ENCODE measurements at places on chromosomes 7 and 10.

DNA sequence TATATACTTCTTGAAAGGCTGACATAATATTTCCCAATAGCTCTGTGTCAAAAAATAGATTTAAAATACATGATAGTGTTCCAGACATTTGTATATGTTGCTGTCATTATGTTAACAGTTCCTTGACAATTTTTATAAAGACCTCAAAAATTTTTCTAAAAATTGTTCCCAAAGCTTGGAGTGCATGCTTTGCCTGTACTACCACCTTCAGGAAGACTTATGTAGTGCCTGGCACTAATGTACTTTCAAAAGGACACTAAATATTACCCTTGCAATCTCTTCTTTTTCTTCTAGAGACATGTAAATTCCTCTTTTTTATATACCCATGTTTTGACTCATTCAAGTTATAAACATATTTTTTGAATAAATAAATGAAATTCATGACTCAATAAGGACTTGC is 48.0 kb upstream of the SP8 start:
- no peak for DNase-seq

- no peak for DNase-seq
These were observed 14.3 kb downstream of the NOD1 start for GRCh38 chr7:30464231-30464671.

GRCh38 chr7:65980478-65981250 is 1.3 kb downstream of the GUSB start:
- peak; percentile 7 for DNase-seq

DNA sequence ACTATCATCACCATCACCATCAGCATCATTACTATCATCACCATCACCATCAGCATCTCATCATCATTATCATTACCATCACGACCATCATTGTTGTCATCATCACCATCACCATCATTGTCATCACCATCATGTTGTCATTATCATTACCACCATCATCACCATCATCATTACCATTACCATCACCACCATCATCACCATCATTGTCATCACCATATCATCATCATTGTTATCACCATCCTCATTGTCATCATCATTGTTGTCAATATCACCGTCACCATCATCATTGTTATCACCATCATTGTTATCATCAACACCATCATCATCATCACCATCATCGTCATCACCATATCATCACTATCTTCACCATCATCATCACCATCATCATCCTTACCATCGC is 124.3 kb downstream of the PTPRN2 start:
- no peak for DNase-seq

- DNase-seq, result no peak
These were observed 16.5 kb downstream of the CREB3L2 start for GRCh38 chr7:137985253-137985896.

GRCh38 chr7:4299431-4299830 is 382.7 kb upstream of the FOXK1 start:
- DNase-seq, result no peak

GRCh38 chr10:84184517-84184916 is 9.8 kb upstream of the CDHR1 start:
- DNase-seq, result no peak

DNA sequence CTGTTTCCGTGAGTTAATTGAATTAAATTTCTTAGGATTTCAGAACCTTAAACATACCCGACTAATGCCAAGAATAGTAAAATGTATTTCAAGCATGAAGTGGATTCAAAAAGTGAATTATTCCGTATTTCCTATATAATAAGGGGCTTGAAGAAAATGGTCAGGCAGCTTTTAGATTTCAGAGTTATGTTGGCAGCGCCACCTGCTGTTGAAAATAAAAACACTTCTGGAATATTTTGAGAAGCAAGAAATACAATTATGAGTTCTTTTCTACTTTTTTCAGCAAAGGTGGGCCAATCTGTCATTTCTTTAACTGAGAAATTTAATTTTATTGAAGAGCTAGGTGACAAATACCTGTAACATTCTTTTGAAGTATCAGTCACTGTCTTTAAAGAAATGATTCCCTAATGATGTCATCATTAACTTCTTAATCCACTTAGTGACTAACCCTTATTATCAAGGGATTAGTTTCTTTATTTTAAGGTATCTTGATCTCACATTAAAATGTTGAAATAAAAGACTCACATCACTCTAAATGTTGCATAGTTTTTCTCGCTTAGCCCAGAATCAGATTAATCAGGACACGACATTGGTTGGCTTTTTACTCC is 36.6 kb upstream of the AGR3 start:
- peak; percentile 50 for DNase-seq

GRCh38 chr7:155874411-155874810 is 62.1 kb upstream of the SHH start:
- no peak for DNase-seq

DNA sequence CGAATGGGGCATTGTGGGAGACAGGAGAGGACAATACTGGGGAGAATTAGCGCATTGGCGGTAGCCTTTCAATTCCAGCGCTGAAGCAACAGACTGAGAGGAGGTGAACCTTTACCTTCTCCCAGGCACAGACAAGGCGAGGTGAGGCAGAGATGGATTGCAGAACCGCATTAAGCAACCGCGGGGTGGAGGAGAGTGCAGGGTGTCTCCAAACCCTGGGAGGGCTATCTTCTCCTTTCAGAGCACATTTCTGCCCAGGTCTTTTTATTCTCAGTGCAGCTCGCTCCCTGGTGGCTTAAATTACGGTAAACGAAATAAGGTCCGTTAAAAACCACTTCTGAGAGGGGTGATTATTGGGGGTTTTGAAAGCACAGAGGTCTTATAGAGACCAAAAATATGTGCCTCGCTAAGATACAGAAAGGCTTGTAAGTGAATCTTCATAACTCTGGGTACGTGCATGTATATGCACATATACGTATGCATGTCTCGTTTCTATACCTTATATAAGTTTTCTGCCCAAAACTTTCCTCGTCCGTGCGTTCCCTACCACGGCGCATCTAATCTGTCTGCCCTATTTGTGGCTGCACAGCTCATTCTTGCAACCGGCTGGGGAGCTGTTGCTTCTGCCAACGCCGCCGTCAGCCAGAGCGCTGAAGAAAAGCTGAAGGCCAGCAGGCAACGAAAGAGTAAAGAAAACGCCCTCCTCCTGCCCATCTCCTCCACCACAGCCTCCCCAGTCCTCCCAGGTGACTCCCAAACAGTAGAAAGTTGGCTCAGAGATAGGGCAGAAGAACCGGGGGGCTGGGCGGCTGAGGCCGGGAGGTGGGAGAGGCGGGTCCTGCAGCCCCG is 895 bp upstream of the ZNF804B start:
- peak; percentile 8 for DNase-seq

GRCh38 chr10:22053048-22053447 is 49.5 kb upstream of the DNAJC1 start:
- no peak for DNase-seq
